Activated T-cell treated with anti-CD3 and anti-CD28 coated beads, Interleukin-2, amount 50 U/mL, for 4 hours (primary cell): ENCODE measurements at places on chromosomes 1 and 21. TPM values are rescaled to one million over a fixed set of nuclear protein-coding genes. Genes with fewer than 3 reads are reported as not detected.
A peak's percentile ranks its signal among the peaks of the same experiment; 100 is the strongest.

- no peak for DNase-seq
Observed at GRCh38 chr21:25457411-25457810, 149.9 kb downstream of the MRPL39 start.

DNA sequence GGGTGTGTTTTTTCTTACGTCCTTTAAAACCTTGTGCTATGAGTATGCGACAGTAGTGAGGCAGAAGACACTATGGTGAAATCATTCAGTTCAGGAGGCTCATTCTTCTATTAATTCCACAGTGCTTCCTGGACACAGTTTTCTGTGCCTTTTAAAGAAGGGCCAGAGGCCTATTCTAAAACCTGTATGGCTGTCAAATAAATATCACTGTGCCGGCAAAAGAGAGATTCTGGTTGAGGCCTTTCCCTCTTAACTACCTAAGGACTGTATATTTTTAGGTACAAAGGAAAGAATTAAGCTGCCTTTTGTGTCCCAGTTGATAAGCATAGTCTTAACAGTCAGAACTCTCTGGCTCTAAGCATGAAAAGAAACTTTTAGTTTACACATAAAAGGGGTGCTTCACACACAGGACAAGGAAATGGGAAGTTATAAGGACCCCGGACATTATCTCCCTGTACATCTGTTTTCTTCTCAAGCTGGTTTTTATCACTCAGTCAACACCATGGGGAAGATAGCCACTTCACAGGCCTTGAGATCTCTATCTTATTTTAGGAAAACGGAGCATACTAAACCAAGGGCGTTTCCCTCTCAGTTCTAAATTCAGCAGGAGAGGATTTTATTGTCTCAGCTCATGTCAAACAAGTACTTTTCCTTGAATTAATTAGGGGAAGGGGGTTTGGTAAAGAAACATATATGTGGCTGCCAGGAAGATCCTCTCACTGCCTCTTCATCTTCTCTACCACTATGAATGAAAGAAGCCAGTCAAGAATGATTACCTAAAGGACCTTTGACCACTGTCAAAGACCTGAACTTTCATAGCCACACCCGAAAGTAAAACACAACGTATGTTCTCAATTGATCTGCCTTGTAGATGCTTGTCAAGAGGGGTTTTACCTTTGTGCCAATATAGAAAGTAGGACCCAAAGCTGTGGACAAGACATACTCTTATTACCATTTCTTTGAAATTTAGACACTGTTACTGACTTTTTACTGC is 71.4 kb upstream of the HSPA13 start:
- no peak for DNase-seq

DNA sequence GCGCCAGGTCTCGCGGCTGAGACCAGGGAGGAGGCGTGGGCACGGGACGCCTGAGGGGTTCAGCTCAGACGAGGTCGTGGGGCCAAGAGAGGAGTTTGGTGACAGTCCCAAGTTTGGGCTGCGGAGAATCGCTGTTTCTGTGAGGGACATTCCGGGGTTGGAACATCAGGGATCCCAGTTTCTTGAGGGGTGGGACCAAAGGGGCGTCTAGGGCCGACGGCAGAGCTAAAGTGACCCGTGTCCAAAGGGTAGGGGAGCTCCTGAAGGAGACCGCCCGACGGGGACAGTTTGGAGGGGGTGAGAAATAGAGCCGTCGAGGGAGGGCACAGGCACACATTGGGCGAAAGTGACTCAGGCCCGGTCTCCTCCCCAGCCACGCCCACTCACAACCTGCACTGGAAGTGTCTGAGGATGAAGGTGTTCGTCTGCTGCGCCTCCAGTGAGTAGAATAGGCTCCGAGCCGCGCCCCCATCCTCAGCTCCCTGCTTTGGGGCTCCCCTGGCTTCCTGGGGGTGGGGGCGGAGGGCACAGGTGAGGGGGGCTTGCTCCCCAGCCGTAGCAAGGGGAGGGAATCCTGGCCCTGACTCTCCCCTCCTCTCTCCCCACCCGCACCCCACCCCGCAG is 7.0 kb downstream of the EFNA3 start:
- DNase-seq: peak; percentile 81

DNA sequence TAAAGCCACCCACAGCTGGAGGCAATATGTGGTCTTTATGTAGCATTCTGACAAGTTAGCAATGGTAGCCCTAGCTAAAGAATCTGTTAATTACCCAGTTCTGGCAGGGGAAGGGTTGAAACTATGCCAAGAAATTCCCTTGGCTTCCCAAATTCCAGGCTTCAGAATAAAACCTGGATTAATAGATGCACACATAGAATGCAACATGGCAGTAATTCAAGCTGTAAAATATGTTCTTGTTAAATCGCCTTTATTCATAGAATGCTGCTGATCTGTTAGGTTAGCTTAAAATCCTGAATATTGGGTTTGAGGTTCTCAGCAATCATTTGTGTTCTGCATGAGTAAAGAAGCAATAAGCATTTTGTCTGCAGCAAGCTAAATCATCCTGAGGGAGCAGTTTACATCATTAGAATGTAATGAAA is 80.1 kb downstream of the ZNF326 start:
- DNase-seq: no peak

DNA sequence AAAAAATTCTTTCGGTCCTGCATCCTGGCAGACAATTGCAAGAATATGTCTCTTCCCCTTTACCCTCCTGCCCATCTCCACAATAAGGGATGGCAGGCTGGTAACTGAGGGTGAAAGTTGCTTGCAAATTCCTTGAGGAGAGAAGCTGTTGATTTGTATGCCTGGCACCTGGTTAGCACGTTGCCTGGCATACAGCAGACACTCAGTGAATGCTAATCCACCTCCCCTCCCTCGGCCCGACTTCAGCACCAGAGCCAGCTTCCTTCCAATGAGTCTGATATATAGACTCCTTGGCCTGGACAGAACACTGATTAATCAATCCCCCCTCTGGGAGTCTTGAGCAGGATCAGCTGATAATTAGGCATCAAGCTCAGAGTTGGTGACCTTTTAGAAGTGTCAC is 39.1 kb downstream of the KCNC4 start:
- no peak for DNase-seq

GRCh38 chr1:34656731-34657130 is 98.1 kb upstream of the GJB5 start:
- no peak for DNase-seq

DNA sequence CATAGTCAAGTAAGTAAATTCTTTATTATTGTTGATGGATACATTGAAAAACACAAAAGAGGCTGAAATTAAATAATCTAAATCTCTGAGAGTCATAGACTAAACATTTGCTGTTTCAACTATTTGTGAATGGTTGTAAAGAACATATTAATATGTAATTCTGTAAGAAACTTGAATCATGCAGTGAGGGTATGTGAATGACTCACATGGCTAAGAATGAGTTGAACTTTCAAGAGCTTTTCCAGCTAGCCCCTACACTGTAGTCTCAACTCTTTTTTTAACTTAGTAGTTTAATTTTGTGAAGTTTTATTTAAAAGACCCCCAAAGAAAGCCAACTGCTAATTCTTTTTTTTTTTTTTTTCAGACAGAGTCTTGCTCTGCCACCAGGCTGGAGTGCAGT is 588.1 kb downstream of the DPYD start:
- no peak for DNase-seq

DNA sequence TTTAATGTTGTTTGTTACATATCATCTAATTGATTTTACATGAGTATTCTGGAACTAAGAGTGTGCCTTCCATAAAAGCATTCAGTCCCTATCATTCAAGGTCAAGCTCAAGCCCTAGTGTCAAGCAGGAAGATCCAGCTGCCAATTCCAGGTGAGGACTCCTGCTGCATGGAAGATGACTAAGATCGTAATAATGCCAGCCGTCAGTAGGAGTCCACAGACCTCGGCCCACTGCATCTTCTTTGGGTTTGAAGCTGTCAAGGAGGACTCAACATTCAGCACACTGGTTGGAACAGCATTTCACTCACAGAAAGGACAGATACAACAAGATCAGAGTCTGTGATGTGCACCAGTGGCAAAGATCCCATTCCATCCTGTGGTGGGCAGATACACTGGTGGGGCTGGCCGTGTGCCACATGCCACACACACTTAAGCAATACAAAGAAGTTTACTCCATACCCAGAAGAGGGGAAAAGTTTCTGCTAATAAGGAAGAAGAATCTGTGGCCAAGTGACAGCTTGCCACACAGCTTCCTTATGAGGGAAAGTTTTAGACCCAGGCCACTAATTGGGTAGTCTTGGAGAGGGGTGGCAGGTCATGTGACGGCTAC is 160.4 kb downstream of the PIK3R3 start:
- DNase-seq: no peak

GRCh38 chr21:41366522-41367151 is 4.8 kb downstream of the MX2 start:
- DNase-seq: no peak

- no peak for DNase-seq
Observed at GRCh38 chr1:40782371-40782956, 1.1 kb upstream of the KCNQ4 start.

DNA sequence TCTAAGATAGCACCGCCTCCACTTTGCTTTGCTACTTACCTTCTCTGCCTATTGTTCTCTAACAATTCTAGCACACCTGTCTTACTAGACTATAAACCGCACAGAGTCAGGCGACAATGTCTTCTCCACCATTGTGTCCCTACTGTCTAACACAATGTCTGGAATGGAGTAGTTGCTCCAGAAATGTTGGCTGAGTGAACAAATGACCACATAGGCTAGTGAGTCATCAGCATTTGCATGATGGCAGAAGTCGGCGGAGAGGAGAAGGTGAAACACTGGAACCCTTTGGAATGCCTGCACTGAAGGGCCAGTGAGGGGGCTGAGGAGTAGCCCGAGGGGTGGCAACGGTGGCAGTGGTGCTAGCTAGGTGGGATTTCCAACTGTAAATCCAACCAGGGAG is 14.0 kb upstream of the PABPC4 start:
- DNase-seq: no peak

GRCh38 chr1:219227360-219228057 is 53.8 kb downstream of the LYPLAL1 start:
- DNase-seq: no peak

GRCh38 chr1:71828431-71829012 is 453.8 kb downstream of the NEGR1 start:
- DNase-seq: no peak

DNA sequence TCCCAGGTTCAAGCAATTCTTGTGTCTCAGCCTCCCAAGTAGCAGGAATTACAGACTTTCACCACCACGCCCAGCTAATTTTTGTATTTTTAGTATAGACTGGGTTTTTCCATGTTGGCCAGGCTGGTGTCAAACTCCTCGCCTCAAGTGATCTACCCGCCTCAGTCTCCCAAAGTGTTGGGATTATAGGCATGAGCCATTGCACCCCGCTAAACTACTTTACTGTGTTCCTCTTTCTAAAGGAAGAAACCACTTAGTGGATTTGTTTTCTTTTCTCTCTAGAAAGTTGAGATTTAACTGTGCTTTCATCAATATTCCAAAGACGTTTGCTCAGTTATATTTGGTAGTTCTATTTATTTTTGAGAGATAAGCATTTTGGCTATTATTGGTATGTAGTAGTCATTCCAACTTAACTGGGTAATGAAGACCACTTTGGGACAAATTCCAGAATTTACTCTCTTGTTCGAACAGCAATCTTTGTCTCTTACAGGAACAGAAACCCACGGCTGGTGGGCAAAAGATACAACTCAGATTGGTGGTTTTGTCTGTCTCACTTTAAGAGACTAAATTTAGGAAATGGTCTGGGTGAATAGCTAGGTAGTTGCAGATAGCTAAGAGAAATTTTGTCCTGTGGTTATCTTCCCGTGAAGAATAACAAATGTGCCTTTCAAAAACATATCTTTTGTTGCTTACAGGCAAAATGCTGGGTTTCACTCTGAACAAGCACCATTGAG is 103.5 kb upstream of the CD55 start:
- no peak for DNase-seq

- no peak for DNase-seq
Observed at GRCh38 chr1:214838351-214838750, 235.4 kb downstream of the CENPF start.

GRCh38 chr1:34746785-34747637 is 7.8 kb upstream of the GJB5 start:
- DNase-seq: no peak

GRCh38 chr1:156926175-156926574 is 5.7 kb downstream of the LRRC71 start:
- no peak for DNase-seq

- DNase-seq: no peak
Observed at GRCh38 chr1:109799445-109799844, 35.7 kb upstream of the EPS8L3 start.

DNA sequence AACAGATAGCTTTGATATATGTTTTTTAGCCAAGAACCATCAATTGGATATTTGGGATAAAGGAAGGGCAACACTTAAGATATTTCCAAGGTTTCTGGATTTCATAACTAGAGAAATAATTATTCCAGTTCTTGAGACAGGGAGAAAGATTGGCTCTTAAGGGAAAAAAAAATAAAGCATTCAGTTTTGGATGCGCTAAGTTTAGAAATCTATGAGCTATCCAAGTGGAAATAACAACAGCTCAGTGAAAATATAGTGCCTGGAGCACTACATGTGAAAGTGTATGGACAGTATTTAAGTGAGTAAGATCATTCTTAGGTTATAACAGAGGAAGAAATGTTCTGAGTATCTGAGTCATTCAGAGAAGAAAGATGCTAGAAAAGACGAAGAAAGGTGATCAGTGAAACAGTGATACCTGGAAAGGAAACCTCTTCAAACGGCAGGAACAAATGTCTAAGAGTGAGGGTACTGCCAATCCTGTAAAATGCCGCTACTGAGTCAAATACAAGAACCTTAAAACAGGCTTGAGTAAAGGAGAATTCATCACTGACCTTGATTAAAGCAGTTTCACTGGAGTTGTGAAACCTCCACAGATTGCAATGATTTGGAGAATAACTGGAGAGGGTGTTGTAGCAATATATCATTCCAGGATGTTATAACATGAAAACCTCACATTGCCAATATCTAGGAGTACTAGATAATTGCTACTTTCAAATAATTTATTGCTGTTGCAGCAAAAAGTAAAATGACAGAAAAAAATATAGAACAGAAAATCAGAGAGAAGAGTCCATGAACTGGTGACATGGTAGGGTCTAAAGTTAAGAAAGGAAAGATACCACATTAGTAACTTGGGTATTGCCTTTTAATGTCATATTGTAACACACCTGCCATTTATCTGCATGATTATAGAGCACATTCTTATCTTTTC is 482.1 kb upstream of the RGS18 start:
- no peak for DNase-seq

ABCA4 gene
- total RNA-seq: not detected

TDRD10 gene
- not detected for total RNA-seq

CFHR1 gene
- not detected for total RNA-seq

FRRS1 gene
- total RNA-seq: 0.86 TPM

NADK gene
- total RNA-seq: 108 TPM

PRRX1 gene
- total RNA-seq: not detected

CDK18 gene
- total RNA-seq: 0.76 TPM

ARTN gene
- 0.45 TPM for total RNA-seq

DIRAS3 gene
- total RNA-seq: not detected

SPRR2B gene
- total RNA-seq: not detected

RGSL1 gene
- total RNA-seq: not detected

TMPRSS2 gene
- 0.30 TPM for total RNA-seq

AMY1C gene
- not detected for total RNA-seq

PTGER3 gene
- total RNA-seq: 0.10 TPM

KCNT2 gene
- not detected for total RNA-seq
